ENCODE measurements at places on chromosomes 5 and 9.
A peak's percentile ranks its signal among the peaks of the same experiment; 100 is the strongest.

DNA sequence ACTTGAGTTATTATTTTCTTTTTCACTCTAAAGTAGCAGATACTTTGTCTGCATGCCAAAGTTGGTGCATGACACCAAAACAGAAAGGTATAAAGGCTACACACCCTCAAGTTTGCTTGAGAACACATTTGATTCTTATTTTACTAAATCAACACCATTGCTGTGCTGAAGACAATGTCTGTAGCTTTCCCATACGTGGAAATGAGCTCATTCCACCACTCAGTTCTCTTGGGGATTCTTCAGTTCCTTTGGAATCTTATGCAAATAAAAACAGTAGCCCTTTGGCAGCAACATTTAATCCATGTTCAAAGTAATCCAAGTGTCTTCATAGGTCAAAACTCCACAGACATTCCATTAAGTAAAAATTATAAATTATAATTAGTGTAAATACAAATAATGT, 264.9 kb downstream of the TLE1 start:
- DNase-seq: no peak

GRCh38 chr5:117588611-117589010, 1014.0 kb upstream of the SEMA6A start:
- DNase-seq: no peak

DNA sequence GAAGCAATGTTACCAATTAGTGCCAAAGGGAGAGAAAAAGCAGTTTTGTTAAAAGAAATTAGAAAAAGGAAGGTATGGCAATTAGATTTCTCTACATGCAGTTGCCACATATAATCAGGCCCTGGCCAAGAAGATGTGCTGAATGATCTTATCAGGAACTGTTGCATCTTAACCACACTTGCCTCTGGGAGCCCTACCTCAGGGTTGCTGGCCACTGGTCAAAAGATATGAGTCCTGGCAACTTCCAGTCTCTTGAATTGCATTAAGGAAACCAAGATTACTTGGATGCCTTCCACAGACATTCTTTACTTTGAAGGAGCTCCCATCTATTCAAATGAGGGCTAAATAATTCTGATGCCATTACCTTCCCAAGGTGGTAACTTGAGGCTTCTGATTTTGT, 60.4 kb downstream of the TNC start:
- DNase-seq: no peak

- DNase-seq: no peak
Observed at GRCh38 chr9:7346144-7346543, 453.4 kb downstream of the DMAC1 start.

GRCh38 chr5:17278931-17279330, 61.5 kb downstream of the BASP1 start:
- DNase-seq: no peak

- DNase-seq: peak; percentile 56
Observed at GRCh38 chr9:20358207-20358606, 264.1 kb downstream of the MLLT3 start.

DNA sequence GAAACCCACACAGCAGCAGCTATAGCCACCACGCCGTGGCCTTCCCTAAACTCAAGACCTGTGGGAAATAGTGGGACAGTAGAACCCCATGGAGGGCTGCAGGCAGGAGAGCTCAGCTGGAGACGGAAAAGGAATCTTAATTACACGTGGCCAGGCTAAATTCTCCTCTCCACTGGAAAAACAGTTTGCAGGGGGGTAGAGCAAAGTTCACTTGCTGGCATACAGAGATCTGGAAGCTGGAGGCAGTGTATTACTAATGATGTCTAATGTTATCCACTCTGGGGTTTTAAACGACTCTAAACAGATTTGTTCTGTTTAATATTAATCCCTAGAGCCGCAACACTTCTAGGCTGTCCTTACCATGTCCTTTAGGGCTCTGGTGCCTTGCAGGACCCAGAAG, 257.1 kb downstream of the SAXO1 start:
- no peak for DNase-seq

DNA sequence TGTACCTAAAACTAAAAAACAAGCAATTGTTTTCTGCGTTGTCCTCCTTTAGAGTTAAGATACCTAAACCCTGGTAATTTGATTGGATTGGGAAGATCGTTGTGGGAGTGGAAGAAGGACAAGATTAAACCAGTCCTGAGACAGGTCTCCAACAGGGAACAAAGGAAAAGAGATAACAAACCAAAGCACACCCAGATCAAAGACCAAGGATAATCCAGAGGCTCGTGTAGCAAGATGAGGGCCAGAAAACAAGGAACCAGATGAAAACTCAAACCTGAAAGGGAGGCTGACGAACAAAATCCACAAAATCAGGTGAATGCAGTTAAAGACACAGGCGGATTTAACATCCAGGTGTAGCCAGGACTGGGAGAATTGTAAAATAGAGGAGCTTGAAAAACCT, 618.1 kb downstream of the SLCO4C1 start:
- no peak for DNase-seq

DNA sequence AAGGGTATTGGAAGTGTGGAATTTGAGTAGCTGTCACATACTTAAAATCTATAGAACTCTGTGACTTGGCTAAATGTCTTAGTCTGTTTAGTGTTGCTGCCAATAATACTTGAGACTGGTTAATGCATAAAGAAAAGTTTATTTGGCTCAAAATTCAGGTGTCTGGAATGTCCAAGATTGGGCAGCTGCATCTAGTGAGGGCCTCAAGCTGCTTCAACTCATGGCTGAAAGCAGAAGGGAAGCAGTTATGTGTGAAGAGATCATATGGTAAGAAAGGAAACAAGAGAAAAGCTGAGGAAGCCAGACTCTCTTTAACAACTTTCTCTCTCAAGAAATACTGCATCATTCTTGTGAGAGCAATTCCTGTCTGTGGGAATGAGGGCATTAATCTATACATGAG, 1043.3 kb upstream of the CDH6 start:
- no peak for DNase-seq

GRCh38 chr5:171351536-171352073, 36.0 kb upstream of the NPM1 start:
- DNase-seq: no peak

DNA sequence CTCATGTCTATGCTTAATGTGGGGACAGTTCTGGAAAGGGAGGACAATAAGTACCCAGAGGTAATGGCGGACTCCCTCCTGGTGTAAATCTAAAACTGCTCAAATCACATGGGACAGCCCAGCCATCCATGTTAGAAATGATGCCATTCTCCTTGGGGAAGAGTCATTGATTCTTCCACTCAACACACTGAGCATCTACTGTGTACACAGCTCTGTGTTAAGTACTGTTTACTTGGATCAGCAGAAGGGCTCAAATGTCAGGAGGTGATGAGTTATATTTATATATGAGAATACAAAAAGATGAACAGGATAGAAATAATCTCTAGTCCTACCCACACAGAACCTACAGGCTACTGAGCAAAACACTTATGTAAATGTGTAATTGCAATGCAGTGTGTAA, 31.8 kb upstream of the NANS start:
- no peak for DNase-seq

GRCh38 chr9:79542735-79543620, 28.8 kb upstream of the TLE4 start:
- no peak for DNase-seq

DNA sequence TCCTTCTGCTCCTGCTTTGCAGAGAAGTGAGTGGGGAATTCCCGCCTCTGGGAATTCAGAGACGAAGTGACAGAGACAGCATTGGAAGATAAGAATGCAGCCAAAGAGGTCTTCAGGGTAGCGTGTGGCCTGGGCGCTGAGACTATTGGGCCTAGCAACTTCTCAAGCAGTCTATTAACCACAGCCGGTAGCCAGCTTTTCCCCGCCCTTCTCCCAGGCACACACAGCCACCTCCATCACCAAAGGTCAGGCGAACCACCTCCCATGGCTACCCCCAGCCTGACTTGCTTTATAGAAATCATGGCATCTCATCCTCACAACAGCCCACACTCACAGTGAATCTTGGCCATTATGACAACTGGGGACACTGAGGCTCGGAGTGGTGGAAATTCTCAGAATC, 124.2 kb downstream of the KCNIP1 start:
- no peak for DNase-seq

- no peak for DNase-seq
Observed at GRCh38 chr5:159881967-159882366, 34.3 kb upstream of the ADRA1B start.

DNA sequence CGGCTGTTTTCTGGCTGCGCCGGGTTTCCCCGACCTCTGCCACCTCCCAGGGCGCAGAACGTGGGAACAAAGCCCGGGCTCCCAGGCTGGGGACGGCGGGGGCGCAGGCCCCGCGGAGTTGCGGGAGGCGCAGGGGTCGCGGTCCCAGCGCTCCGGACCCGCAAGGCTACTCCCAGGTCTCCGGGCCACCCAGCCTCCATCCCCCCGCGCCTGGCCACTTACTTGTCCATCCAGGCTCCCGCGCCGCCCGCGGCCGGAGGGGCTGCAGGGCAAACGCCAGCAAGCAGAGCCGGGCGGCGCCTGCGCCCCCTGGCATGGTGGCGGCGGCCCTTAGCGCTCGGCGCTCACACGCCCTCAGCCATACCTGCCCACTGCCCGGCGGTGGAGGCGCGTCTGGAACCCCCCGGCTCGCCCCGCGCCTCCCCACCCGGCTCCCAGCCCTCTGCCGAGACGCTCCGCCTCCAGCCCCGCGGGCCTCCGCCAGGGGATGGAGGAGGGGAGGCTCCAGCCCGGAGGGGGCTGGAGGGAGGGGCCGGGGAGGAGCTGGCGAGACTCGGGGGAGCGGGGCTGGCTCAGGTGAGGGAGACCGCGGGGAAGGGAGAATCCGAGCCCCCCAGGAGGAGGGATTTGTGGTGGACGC, at the start of gene ADAM19:
TSS of gene ADAM19 (minus strand) at position 395 of the 640 bp plus-strand sequence. CDS start at position 316, 79 bp downstream.
- peak; percentile 67 for DNase-seq

- no peak for DNase-seq
Observed at GRCh38 chr5:91839721-91840120, 456.6 kb upstream of the ARRDC3 start.

DNA sequence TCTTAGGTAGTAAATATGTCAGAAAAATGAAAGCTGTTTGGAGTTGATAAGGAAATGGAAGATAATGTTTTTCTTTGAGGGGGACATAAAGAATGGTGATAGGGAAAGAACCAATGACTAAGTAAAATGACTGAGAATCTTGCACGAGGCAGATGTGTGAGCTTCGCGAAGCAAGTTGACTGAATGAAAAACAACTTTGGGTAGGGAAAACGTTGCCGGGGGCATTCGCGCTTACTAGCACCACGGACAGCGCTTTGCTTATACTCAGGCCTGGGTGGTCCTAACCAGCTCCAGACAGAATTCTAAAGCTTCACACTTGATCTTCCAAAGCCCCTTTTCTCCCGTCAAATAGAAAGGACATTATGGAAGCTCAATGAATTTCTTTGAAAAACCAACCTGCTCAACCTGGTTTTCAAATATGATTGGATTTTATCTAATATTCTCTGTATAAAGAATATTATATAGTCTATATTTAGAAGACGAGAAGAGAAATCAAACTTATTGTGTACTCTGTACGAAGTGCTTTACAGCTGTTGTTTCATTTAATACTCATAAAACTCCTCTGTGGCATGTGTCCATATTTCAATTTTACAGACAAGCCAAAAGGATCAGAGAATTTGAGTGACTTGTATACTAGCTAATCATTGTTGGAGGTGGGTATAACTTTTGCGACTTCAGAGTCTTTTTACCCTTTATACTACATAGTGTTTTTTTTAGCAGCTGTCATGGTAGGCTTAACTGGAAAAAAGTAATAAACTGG, 1.9 kb upstream of the CDKN2B start:
- DNase-seq: no peak

DNA sequence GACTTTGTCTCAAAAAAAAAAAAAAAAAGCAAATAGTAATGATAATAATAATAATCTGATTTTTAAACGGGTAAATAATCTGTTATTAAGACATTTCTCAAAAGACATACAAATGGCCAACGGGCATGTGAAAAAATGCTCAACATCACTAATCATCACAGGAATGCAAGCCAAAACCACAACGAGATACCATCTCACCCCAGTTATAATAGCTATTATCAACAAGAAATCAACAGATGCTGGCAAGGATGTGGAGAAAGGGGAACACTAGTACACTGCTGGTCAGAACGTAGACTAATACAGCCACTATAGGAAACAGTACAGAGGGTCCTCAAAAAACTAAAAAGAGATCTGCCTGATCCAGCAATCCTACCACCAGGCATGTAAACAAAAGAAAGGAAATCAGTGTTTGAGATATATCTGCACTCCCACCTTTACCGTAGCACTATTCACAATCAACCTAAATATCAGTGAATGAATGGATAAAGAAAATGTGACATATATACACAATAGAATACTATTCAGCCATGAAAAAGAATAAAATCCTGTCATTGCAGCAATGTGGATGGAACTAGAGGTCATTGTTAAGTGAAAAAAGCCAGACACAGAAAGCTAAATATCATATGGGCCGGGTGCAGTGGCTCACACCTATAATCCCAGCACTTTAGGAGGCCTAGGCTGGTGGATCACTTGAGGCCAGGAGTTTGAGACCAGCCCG, 24.9 kb downstream of the VAV2 start:
- no peak for DNase-seq

DNA sequence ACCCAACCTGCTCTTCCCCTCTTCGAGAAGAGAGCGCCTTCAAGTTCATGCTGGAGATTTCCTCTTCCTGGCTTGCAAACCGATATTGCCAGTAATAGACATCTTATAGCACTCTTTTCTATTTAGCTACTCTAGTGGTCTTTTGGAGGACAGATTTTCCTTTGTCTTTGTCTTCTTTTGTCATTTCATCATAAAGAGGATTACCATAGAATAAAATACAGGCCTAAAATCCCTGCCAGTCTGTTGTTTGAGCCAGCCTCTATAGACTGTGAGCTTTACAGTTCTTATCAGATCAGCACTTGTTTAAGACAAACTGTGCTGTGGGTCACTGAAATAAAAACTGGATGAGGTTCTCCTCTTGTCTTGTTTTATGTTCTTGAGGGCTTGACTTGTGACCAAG, 802.8 kb downstream of the NR2F1-AS1 start:
- DNase-seq: no peak

DNA sequence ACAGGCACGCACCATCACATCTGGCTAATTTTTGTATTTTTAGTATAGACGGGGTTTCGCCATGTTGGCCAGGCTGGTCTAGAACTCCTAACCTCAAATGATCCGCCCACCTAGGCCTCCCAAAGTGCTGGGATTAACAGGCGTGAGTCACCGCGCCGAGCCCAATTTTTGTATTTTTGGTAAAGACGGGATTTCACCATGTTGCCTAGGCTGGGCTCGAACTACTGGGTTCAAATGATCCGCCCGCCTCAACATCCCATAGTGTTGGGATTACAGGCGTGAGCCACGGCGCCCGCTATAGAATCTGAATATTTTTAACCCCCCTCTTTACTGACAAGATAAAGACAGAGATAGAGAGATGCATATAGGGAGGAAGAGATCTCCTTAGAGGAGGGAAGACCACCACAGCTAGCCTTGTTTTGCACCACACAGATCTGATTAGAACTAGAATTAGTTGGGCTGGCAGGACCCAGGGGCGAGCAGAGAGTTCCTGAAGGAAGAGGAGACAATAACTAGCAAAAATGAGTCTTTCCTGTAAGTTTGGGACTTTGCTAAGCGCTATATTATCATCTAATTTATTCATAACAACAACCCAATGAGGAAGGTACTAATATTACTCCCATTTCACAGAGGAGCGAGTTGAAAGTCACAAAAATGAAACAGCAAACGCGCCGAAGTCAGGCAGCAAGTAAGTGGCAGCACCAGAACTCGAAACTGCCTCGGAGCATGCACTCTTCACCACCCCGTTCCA, 1.5 kb upstream of the ANKHD1 start:
- no peak for DNase-seq

- DNase-seq: no peak
Observed at GRCh38 chr5:141322261-141322660, 1.7 kb upstream of the TAF7 start.
